ENCODE measurements at places on chromosomes 16 and 17. TPM values are rescaled to one million over a fixed set of nuclear protein-coding genes. Genes with fewer than 3 reads are reported as not detected.

The PIMREG gene
- 9.1 TPM for total RNA-seq

The ITGB4 gene
- 0.54 TPM for total RNA-seq

The NPIPB8 gene
- total RNA-seq, result 0.13 TPM

The NPTX1 gene
- 0.10 TPM for total RNA-seq

The TCAP gene
- total RNA-seq, result 1.2 TPM

The MARF1 gene
- 55.2 TPM for total RNA-seq

The CDH11 gene
- 42.6 TPM for total RNA-seq

The ZSCAN10 gene
- total RNA-seq, result 50.7 TPM

The KRT12 gene
- not detected for total RNA-seq

The UTS2R gene
- not detected for total RNA-seq

The RPL38 gene
- 1,802 TPM for total RNA-seq

The CIITA gene
- 0.13 TPM for total RNA-seq

The SPATA32 gene
- not detected for total RNA-seq

The CCL8 gene
- not detected for total RNA-seq

The KRTAP3-2 gene
- total RNA-seq, result not detected

The OTOA gene
- not detected for total RNA-seq

The SLC13A5 gene
- total RNA-seq, result 1.3 TPM

The FLII gene
- 355 TPM for total RNA-seq

The DPEP2 gene
- total RNA-seq, result 1.0 TPM

The CACNA1G gene
- not detected for total RNA-seq

The MYH2 gene
- 0.69 TPM for total RNA-seq

The RBL2 gene
- total RNA-seq, result 38.0 TPM

The CDRT15L2 gene
- total RNA-seq, result not detected

The SPOP gene
- total RNA-seq, result 55.6 TPM

The BAHCC1 gene
- total RNA-seq, result 10.7 TPM

The KRTAP9-2 gene
- total RNA-seq, result not detected

The EIF3C gene
- 968 TPM for total RNA-seq

The MRPL45 gene
- 57.7 TPM for total RNA-seq

The CACNG3 gene
- not detected for total RNA-seq

The C17orf67 gene
- 1.7 TPM for total RNA-seq

The NLRC5 gene
- 2.4 TPM for total RNA-seq

All from endothelial cell (in vitro differentiated cells).